T-helper 2 cell (primary cell): ENCODE measurements at places on chromosomes 6 and 20.
A peak's percentile ranks its signal among the peaks of the same experiment; 100 is the strongest.

GRCh38 chr20:13322198-13322597, 101.1 kb downstream of the ISM1 start:
- DNase-seq: no peak

- no peak for DNase-seq
Measured at GRCh38 chr6:119533603-119534279, 184.2 kb upstream of the MAN1A1 start.

- DNase-seq: no peak
Measured at GRCh38 chr6:80145509-80145908, 39.0 kb downstream of the BCKDHB start.

- DNase-seq: no peak
Measured at GRCh38 chr6:97865612-97866011, 582.6 kb upstream of the MMS22L start.

DNA sequence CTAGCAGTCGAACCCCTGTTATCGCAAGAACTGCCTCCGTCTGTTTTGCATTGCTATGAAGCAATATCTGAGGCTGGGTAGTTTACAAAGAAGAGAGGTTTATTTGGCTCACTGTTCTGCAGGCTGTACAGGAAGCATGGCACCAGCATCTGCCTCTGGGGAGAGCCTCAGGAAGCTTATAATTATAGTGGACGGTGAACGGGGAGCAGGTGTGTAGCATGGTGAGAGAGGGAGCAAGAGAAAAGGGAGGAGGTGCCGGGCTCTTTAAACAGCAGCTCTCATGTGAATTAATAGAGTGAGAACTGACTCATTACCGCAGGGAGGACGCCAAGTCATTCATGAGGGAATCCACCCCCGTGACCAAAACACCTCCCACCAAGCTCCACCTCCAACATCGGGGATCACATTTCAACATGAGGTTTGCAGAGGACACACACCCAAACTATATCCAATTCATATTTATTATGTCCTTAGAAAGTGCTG, 172.6 kb upstream of the KCNG1 start:
- no peak for DNase-seq

- DNase-seq: no peak
Measured at GRCh38 chr6:7978736-7979135, 68.1 kb upstream of the TXNDC5 start.

GRCh38 chr6:10250655-10251220, 164.1 kb downstream of the TFAP2A start:
- DNase-seq: no peak

DNA sequence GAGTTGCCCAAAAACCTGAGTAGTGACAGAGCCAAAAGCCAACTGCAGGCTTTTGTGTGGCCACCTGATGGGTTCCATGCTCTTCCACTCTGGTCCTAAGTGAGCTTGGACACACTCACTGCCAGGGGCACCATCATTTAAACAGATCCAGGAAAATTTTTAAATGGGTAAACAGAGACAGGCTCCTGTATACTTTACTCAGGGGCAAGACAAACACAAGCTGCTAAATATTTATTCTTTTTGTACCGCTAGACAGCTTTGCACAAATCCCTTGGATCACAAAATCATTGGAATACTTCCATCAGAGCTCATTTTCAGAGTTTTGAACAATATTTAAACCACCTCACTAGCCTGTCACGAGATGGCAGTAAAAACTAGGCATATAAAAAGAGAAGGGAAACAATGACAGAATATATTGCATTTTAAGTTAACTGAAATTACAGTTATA, 31.4 kb downstream of the GCLC start:
- no peak for DNase-seq

DNA sequence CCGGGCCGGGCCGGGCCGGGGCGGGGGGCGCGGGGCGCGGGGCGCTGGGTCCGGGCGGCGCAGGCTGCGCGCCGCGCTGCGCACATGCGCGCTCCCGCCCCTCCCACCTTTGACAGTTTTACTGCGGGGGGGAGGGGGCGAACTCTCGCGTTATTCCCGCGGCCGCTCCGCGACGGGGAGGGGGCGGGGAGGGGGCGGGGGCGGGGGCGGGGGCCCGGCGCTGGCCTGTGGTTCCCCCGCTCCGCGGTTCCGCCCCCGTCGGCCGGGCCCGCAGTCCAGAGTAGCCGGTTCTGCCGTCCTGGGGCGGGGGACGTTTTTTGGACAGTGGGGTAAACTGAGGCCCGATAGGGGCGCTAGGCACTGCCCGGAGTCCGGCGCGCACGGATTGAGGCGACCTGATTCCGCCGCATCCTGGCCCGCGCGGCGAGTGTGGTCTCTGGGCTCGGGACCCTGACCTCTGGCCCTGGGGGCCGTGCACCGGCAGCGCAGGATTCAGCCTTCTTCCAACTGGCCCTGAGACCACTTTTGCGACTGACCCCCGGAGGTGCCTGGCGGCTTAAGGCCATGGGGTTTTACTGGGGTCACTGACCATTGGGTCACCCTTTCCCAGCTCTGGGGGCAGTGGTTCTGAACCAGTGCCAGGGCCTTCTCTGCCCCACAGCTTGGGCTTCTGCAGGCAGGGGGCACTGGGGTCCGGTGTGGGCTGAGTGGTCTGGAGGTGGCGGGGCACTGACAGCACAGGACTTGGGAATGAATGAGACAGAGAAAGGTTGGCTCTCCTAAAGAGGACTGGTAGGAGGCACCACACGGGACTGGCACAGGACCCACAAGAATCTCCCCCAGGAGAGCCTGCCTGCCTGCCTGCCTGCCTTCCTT, at the start of gene ZNF512B:
Gene ZNF512B, minus strand, starts transcription at position 93 of the 876 bp plus-strand sequence. CDS start 1,980 bp downstream, outside the sequence.
- DNase-seq: peak; percentile 62

DNA sequence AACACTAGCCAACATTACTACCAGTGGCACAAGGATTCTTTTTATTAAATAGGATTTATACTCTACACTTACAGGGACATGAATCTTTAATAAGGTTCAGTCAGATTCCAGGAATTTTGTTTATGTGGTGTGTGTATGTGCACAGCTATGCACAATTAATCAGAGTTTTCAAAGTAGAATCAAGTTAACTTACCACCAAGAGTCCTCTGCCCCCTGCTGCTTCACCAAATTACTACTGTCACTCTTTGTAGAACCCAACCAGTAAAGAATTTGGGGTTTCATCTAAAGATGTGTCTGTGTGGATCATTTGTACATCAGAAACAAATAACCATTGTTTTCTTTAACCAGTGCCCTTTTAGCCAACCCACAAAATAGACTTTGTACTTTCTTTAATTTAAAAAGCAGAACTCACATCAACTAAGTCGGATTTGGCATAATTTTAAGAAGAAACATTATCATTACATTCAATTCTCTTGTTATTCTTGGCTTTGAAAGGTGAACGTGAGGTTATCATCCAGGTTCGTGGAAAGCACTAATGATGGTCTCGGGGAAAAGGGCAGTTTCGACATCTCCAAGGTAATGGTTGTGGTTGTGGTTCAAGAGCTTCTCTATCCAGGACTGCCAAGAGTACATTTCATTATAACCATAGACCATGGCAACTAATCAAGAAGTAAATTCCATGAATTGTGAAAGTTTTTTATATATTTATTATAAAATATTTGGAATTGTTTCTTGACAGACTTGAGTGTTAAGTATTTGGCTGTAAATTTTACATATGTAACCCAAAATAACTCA, 514.3 kb upstream of the ID4 start:
- DNase-seq: no peak

DNA sequence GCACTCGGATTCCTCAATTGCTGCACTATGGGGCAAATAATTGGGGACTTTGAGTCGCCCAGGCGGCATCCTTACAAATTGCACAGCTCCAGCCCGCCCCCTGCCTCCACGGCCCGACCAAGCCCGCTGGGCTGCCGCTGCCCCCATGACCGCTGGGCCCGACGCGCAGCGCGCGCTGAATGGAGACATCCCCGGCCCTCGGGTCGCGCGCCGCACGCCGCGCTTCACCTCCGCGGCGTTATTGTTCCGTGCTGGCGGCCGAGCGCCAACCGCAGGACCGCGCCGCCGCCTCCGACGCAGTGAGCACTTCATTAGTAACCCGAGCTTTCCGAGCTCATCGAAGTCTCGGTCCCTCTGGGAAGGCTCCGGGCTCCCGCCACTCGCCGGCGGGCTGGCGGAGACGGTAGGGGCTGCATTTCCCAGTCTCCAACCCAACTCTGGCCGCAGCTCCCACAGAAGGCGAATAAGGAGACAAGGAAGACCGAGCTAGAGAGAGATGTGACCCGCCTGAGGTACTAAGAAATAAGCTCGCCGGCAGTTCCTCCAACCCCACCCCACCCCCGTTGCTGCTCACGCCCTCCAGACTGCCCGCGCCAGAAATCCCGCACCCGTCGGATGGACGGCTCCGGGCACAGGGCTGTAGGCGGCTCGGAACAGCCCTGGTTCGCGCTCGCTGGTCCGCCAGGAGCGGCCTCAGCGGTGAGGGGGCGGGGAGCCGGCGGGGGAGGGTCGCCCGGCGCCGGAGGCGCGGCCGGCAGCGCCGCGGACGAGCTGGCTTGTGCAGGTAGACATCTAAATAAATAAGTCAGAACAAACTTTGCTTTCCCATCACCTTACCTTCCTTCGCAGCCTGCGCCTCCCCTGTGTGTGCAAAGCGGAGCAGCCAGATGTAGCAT, 703 bp downstream of the EPHA7 start:
- no peak for DNase-seq

DNA sequence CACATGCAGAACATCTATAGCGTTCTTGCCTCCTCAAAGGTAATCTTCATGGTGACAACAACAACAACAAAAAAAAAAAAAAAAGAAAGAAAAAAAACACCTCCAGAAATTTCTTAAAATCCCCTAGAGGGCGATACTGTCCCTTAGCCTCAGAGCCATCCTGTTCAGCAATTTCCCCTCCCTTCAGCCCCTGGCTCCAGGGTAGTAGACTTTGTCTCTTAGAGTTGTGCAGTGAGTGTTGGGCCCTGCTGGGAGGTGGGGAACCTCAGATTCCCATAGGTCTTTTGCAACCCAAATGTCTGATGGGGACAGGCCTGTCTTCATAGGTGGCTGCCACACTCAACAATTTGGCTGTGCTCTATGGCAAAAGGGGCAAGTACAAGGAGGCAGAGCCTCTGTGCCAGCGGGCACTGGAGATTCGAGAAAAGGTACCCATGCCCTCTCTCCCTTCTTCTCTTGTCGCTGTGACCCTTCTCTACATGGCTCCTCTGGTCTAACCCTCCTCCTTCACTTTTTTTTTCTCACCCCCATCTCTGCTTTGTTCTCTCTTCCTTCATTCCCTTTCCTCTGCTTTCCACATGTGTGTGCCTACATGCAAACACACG, 6.0 kb upstream of the PTK7 start:
- no peak for DNase-seq

- no peak for DNase-seq
Measured at GRCh38 chr6:132708002-132708401, 5.9 kb downstream of the VNN1 start.

- DNase-seq: no peak
Measured at GRCh38 chr6:157219201-157220200, 103.8 kb downstream of the TMEM242 start.

DNA sequence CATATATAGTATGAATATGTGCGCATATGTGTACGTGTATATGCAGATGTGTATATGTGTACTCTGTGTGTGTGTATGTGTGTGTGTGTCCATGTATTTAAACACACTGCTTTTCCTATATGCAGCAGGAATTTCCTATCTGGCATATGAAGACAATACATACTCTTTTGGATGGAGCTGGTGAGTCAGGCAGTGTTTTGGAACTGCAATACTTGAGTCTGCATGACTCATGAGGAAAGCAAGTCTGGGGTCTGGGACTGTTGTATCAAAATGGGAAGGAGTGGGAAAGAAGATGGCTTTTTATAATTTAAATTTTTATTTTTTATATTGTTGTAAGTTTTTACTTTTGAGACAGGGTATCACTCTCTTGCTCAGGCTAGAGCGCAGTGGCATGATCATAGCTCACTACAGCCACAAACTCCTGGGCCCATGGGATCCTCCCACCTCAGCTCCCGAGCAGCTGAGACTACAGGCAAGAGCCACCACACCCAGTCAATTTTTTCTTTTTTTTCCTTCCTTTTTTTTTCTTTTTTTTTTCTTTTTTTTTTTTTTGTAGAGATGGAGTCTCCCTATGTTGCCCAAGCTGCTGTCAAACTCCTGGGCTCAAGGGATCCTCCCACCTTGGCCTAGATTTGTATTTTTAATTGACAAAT, 72.2 kb downstream of the ATXN1 start:
- no peak for DNase-seq

- no peak for DNase-seq
Measured at GRCh38 chr6:10617008-10617696, 77.3 kb downstream of the C6orf52 start.

DNA sequence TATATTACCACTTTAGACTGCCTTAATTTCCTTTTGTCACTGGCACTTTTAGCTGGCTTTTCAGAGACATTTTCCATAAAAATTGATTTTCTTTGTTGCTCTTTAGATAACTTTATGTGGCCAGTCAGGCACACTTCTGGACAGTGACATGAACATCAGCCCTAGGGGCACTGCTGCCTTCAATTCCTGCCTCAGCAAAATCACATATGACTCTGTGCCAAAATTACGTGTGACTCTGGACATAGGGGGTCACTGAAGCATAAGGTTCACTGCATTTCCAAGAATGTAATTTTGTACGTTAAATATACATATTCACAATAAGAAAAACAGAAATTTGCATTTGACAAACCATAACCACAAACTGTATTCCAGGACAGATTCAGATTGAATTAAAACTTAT, 66.5 kb downstream of the ESF1 start:
- DNase-seq: no peak
